Activated naive CD4-positive, alpha-beta T cell (primary cell): ENCODE measurements at places on chromosomes 2 and 18.

GRCh38 chr2:109347626-109348025 is 218.6 kb downstream of the SH3RF3 start:
- DNase-seq: no peak

- no peak for DNase-seq
Observed at GRCh38 chr18:48887905-48888772, 62.6 kb downstream of the SMAD7 start.

GRCh38 chr18:73279498-73279897 is 411.7 kb upstream of the NETO1 start:
- DNase-seq: no peak

DNA sequence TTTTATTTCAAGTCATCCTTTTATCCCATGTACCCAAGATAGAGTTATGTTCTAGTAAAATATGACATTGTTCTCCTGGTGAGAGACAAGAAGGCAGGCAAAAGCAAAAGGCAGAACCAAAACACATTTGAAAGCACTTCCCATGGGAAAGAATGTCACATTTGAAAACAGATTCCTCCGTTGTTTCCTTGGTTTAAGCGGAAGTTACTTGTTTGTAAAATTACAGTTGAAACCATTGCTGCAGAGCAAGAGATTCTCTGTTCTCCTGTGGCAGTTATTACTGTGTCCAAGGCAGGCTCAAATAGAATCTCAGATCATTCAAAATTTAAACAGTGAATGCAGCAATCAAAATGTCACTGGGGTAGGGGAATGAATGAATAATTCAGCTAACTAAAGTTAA is 149.6 kb downstream of the MTCL1 start:
- no peak for DNase-seq

- DNase-seq: no peak
Observed at GRCh38 chr18:44870631-44871502, 190.2 kb downstream of the SETBP1 start.

- DNase-seq: no peak
Observed at GRCh38 chr2:240320204-240320993, 115.1 kb upstream of the GPC1 start.

DNA sequence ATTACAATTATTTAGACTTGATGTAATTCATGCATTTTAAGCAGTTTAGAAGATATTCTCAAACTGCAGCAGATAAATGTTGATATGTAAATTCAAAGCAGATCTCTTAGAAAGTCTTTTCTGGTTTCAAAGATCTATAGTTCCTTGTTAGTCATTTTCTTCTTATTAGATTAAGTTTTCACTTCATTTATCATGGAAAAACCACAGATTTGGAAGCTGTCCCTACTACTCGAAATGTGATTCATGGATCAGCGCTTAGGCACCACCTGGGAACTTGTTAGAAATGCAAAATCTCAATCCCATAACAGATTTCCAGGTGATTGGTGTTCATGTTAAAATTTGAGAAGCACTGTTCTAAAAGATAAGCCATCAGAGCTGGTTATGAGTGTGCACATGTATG is 92.8 kb upstream of the CDH2 start:
- DNase-seq: no peak

- no peak for DNase-seq
Observed at GRCh38 chr18:74990563-74991081, 218.3 kb downstream of the PTGR3 start.

DNA sequence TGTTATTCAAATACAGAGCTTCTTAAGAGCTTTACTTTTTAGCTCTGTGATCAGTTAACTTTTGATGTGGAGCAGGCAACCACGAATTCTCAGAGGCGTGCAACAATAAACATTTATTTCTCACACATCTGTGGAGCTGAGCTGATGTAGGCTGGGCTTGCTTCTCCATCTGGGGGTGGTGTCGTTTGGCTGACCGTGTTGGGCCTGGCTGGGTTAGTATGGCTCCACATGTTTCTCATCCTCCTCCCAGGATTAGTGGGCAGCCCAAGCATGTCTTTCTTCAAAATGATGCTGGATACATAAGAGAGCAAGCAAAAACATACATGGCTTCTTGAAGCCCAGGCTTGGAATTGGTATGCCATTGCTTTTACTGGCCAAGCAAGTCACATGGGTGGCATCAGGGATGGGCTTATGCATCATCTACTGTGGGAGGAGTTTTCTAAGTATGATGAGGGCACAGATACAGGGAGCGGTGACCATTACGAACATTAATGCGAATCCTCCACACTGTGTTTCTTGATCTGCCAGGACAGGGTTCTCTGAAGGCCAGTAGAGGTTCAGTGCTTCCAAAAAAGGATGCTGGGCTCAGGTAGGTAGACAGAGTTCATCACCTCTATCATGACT is 157.0 kb upstream of the TNP1 start:
- DNase-seq: no peak

GRCh38 chr2:17788773-17789172 is 27.5 kb upstream of the MSGN1 start:
- no peak for DNase-seq

GRCh38 chr18:8889489-8889888 is 184.1 kb downstream of the MTCL1 start:
- DNase-seq: no peak

DNA sequence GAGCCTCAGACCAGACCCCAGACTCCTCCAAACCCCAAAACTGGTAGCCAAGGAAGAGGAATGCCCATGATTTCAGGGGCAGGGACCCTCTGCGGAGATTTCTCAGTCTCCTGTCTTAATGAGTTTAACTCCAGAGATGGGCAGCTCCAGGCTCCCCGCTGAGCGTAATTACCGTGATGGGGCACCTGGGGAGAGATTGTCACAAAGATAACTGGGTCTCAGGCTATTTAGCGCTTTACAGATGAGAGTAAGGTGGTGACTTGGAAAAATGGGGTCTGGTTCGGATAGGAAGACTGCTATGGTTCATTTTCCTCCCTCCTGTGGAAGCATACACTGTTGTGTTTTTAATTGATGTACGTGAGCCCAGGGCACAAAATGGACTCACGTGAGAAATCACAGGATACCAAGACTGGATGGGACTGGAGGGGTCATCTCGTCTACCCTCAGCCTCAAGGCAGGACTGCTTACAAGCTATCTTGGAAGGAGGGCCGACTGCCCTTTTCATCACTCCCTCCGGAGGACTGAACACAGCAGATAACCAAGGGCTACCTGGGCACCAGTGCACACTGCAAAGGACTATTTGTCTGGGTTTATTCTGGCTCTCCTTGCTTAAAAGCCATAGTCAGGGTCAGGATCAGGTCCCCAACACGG is 427.8 kb downstream of the ZNF521 start:
- no peak for DNase-seq

DNA sequence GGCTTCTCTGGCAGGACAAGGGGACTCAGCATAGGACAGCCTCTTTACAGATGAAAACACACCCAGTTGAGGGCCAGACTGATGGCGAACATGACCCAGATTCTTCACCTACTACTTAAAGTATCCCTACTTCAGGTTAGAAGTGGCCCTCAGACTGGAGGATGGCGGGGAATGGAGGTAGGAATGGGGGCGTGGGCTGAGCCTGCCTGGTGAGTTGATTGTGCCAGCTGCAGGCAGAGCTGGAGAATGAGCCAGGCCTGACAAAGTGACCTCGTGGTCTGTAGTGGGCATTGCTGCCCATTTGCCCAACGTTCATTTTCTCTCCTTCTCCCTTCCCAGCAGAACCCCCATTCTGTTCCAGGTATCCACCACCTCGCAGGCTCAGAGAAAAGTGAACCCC is 186.1 kb downstream of the KLHL29 start:
- DNase-seq: no peak

- no peak for DNase-seq
Observed at GRCh38 chr2:229287823-229288222, 16.7 kb upstream of the PID1 start.

DNA sequence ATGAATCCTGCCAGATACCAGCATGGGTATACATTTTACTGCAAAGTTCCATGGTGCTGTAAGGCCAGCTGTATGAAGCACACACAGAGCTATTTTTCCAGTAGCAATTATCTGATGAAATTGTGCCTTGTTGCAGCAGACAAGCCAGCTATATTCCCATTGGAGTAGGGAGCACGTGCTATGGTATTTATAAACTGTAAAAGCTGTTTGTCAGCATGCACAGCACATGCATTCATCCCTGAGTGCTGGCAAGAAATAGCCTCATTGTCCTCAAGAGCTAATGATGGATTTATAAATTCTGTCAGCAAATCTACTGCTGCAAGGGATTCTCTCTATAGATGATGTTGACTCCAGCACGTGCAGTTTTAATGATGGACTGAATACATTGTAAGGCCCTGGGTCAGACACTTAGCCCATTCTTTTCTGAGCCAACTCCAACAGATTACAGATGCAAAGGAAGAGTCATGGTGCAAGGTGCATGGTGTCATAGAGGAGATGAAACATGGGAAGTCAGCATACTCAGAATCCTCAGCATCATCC is 61.7 kb downstream of the KCNS3 start:
- no peak for DNase-seq

DNA sequence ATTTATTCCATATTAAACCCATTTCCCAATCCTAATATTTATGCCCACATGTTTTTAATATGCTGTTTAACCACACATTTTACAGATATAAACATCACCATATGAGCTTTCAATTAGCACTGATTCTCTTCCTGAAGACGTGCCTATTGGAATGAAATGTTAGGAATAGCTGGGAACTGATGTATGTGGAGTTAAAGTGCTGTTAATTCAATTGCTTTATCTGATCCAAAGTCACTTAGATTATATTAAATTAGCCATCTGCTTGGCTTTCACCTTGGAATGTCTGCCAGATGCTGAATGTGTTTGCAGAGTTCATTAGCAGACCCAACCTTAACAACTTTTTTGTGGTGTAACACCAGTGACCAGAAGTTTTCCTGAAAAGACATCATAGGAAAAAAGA is 942.9 kb upstream of the KLHL29 start:
- DNase-seq: no peak

DNA sequence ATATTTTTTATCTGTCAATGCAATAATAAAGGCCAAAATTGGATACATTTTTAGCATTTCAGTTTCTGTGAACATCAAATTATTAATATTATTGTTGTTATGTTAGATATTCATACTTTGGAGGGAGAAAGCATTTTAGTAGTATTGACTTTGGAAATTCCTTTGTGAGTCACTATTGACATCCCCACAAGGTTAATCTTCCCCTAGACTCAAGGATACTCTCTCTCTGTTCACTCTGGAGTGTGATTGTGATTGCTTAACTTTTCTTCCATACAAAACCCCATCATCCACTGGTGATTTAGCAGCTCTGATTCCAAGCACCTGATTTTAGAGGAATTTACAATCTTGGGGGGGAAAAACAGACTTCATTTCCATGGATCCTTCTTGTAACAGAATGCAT is 352.0 kb downstream of the THSD7B start:
- no peak for DNase-seq

GRCh38 chr2:143087033-143087432 is 42.2 kb upstream of the ARHGAP15 start:
- no peak for DNase-seq

DNA sequence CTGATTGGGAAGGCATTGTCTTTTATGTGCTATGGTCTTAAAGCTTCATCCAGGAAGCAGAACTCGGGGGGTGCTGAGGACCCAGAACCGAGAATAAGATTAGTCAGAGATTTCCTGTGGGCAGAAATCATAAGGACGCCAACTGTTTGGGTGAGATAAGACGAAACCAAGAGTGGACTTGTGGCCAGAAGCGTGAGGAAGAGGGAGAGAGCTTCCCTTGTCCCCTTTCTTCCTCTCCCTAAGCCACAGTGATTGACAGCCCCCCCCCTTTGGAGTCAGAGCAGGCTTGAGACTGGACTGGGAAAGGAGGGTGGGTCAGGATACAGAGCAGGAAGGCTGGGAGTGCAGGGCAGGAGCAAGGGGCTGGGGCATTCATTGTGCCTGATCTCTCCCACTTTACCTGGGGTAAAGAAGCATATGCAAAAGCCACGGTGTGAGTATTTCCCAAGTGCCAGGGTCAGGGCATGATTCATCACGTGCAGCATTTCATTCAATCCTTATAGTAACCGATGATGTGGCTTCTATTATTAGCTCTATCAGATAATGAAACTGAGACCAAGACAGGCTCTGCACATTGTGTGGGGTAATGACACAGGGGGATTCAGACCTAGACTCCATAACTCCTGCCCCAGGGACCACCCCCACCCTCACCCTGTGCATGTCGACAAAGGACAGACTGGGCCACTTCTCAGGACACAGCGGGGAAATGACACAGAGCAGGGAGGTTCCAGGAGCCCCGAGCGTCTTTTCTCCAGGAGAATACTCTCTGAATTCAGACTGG is 3.0 kb upstream of the IL1RN start:
- no peak for DNase-seq

- no peak for DNase-seq
Observed at GRCh38 chr2:239921843-239922242, 103.3 kb downstream of the NDUFA10 start.

DNA sequence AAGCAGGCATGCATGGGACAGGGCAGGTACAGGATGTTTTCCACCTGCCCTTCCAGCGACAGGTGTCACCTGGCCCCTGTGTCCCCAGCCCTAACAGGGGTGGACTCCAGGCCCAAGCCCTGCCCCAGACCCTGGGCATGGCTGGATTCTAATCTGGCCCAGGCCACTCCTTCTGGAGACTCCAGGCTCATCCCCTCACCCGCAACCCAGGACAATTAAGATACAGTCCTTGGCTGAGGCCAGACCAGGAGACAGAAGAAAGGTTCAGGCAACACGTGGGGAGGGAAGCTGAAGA is 9.5 kb downstream of the BIN1 start:
- no peak for DNase-seq

DNA sequence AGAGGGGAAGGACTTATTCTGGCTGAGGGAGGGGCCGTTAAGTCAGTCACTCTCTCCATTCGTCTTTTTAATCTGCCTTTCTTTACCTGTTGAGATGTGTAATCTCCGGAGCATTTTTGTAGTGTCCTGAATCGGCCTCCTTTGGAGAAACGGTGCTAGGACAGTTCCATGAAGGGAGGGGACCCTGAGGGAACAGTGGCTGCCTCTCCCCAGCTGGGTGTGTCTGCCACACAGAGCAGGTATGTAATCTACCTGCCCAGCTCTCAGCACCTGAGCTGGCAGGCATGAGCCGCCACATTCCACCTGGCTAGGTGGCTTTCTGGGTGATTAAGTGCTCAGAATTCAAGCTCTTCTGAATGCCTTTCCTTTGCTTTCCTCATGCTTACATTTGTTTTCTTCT is 131.2 kb downstream of the WDSUB1 start:
- DNase-seq: no peak

DNA sequence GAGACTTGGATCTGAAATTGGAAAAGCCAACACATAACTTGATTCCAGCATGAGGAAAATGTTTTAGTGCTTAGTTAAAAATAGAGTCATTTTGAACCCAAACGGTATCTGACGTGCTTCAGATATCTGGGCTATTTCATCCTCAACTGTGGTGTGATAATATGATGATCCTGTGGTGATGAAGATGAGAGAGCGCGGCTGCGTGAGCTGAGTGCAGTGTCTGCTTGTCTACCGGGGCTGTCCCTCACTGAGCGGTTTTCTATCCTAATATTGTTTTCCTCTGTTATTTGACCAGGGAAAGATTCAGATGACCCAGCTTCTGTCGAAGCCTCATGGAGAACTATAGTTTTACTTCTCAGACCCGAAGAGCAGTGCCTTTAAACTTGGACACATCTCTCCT is 5.8 kb downstream of the TWIST2 start:
- no peak for DNase-seq
